Spleen (tissue), 13 donors: ENCODE measurements at places on chromosomes 16 and 17.

DNA sequence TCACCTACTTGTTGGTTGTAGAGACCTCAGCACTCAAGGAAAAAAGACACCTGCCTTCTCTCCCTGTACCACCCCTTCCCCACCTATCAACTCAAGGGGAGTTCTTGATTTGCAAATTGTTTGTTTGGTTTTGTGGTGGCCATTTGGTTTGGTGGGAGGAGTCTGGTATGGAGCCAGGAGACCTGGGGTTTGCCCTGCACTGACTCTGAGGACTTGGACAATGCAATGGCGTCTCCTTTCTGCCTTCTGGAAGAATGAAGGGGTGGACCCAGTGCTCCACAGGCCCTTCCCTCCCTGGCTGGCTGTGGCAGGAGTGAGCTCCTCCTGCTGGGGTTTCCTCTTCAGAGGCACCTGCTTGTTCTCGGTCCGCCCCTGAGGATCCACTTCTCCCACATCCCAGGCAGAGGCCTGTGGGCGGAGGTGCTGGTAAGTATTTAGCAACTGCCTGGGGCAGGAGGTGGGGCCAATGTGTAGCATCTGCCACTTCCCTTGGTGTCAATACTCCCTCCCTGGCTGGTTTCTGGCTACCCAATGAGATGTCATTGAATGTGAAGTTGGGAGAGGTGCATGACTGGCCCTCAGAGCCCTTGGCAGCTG, 164.5 kb downstream of the NTN1 start:
- no peak for DNase-seq

DNA sequence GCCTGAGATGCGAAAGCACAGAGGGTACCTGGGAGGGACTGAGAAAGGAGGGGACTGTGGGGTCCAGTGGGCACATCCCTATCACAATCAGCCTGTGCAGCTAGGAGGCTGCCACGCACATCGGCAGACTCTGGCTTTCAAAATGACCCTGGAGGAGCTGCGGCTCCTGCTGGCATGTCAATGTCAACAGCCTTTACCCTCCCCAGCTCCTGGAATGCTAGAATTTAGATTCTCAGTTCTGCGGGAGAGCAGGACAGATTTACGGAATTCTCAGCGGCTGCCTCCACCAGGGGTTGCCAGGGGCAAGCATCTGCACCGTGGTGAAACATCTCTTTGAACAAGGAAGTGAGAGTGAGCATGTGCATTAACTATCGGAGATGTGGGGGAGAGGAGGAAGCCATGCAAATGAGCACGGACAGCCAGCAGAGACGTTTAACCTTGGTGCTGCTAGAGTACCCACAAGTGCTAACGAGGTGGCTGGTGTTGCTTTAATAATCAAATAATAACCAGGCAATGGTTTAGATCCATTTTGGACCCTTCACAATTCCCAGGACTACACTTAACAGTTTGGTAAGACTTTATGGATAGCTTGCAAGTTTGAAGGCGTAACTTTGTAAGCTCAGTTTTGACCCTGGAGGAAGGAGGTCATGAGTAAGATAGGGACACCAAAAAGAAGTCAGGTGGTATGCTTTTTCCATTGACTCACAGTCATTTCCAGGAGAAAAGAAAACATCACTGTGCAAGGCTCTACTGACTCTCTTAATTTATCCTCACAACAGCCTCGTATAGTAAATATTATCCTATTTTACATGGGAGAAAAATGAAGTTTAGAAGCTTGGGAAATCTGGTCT, 54.1 kb downstream of the XYLT1 start:
- peak; percentile 86 for DNase-seq

GRCh38 chr17:77616254-77616731, 342.2 kb upstream of the TNRC6C start:
- DNase-seq: peak; percentile 24

GRCh38 chr16:28596840-28597691, at the start of gene SULT1A2:
SULT1A2 (minus strand) TSS chr16:28597050; CDS start chr16:28595930, 1,120 bp downstream.
- peak; percentile 59 for DNase-seq

GRCh38 chr16:68335175-68335574, 24.4 kb downstream of the PRMT7 start:
- no peak for DNase-seq

DNA sequence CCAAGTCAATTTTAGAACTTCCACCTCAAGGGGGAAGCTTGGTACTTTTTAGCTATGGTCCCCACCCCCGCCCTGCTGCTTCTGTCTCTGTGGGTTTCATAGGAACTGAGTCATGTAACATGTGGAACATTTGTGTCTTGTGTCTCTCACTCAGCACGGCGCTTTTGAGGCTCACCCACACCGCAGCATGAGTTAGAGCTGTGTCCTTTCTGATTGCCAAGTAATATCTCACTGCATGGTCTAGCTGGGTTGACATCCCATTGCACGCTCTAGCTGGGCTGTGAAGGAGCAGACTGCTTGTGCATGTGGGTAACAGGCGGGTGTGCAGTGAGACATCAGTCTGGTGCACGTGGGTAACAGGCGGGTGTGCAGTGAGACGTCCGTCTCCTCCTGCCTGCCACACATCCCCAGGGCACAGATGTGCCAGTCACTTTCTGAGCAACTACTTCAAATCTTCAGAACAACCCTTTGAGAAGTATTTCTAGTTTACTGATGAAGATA, 26.4 kb upstream of the SLC7A5 start:
- no peak for DNase-seq
